Thyroid gland (tissue), 4 donors: ENCODE measurements at places on chromosomes 2 and 18.

- peaks cover 89% of the 10 kb centered on the region for H3K4me1 ChIP-seq
- H3K27ac ChIP-seq: peak overlapping the region; percentile 67
- DNase-seq: no peak
- H3K36me3 ChIP-seq: peaks cover 52% of the 10 kb centered on the region
These were observed 7.7 kb downstream of the ATOH8 start for GRCh38 chr2:85761512-85761944.

DNA sequence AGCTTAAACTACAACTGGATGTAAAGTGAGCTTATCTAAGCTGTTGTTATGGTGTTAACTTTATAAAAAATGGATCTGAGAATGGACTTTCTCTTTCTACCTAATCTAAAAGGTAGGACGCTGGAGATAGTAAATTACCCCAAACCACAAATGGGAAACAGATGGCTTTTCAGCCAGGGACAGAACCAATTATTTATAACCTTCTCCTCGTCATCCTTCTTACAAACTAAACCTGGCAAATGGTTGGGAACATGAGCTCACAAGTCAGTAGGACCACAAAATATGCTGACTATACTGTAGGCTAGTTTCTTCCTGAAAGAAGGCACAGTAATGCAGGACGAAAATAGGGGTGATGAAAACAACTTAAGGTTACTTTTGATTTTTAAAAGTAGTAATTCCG, 32.7 kb upstream of the ZDBF2 start:
- H3K27me3 ChIP-seq: no peaks in the 10 kb centered on the region
- DNase-seq: no peak
- no peak overlapping the region for H3K4me3 ChIP-seq
- no peak overlapping the region for H3K27ac ChIP-seq
- no peaks in the 10 kb centered on the region for H3K36me3 ChIP-seq

GRCh38 chr2:60309336-60309735, 244.1 kb downstream of the BCL11A start:
- no peaks in the 10 kb centered on the region for H3K36me3 ChIP-seq
- no peaks in the 10 kb centered on the region for H3K27me3 ChIP-seq
- no peaks in the 10 kb centered on the region for H3K4me1 ChIP-seq
- H3K4me3 ChIP-seq: no peak overlapping the region

DNA sequence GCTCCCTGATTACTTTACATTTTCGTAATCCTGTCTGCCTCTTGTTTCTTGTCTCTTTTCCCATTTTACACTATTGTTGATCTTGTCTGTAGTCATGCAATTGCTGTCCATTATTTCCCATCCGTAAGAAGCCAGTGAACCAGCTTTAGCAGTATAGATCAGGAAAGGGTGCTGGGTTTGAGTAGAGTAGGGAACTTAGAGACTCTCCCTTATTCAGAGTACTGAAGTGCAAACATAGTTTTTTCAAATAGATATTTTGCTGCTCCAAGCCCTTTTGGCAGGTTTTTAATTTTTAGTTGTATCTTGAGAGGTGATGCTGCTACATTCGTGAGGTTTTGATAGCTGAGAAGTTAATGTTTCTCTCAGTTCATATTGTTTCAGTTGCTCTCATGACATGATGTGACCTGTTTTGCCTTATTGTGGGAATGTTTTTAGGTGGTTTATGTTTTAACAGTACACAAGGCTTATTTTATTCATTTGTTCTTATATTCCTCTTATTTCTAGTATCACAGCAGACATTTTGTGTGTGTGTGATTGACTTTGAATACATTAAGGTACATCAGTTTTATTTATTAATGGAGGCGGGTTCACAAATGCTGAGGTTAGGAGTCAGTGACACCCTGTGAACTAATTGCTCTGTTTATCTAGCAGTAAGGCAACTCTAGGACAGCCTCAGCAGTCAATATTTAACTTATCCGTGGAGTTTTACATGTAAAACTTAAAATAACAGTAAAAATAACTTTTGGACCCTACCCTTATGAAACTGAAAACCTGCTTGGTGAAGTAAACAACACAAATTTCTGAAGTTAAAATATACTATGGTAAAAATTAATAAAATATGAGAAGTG, 118.4 kb downstream of the ZNF407 start:
- DNase-seq: no peak
- no peaks in the 10 kb centered on the region for H3K36me3 ChIP-seq
- no peak overlapping the region for H3K4me3 ChIP-seq
- no peaks in the 10 kb centered on the region for H3K4me1 ChIP-seq
- H3K27ac ChIP-seq: no peak overlapping the region

DNA sequence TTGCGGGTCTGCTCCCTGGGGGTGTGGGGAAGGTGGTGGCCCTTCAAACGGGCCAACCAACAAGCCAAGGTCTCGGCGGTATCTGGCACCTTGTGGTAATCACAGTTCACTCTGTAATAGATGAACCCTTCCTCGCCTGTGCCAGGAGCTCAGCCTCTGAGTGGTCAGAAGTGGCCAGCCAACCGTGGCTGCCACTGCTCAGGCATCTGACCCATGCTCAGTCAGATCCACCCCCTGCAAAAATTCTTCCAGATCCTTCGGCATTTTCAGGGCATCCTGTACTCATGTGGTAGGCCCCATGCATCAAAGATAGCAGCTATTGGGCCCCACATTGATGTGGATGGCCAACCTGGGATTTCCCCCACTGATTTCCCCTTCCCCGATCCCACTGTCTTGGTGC, 39.6 kb upstream of the SERPINE2 start:
- H3K27me3 ChIP-seq: no peaks in the 10 kb centered on the region
- H3K4me1 ChIP-seq: peaks cover 7% of the 10 kb centered on the region
- no peaks in the 10 kb centered on the region for H3K36me3 ChIP-seq
- no peak overlapping the region for H3K4me3 ChIP-seq
- no peak overlapping the region for H3K27ac ChIP-seq

DNA sequence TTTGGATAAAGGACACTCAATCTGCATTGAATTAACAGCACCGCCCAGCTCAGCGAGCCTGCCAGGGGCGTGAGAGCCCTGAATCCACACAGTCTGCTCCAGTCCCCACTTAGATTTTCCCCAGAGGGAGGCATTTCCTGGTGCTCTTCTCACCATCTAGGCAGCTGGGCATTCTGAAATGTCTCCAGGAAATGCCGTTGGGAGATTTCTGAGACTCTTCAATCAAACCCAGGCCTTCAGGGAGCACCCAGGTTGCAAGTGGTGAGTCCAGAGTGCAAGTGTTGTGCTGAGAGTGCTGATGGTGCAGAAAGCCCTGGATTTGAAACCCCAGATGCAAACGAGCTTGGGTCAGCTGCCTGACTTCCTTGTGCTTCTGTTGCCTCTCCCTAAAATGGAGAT, 23.4 kb upstream of the TMEM37 start:
- peak; percentile 60 for DNase-seq
- no peak overlapping the region for H3K27ac ChIP-seq
- H3K4me1 ChIP-seq: no peaks in the 10 kb centered on the region
- no peak overlapping the region for H3K4me3 ChIP-seq
- no peaks in the 10 kb centered on the region for H3K27me3 ChIP-seq

DNA sequence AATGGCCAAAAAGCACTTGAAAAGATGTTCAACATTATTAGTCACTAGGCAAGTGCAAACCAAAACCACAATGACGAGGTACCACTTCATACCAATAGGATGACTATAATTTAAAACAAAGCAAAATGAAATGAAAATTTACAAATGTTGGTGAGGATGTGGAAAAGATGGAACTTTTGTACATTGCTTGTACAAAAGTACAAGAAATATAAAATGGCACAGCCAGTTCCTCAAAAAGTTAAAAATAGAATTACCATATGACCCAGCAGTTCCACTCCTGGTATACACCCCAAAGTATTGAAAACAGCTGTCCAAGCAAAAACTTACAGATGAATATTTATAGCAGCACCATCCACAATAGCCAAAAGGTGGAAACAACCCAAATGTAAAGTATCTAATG, 107.8 kb upstream of the XPO1 start:
- H3K4me3 ChIP-seq: no peak overlapping the region
- H3K4me1 ChIP-seq: no peaks in the 10 kb centered on the region
- no peak overlapping the region for H3K27ac ChIP-seq
- H3K36me3 ChIP-seq: no peaks in the 10 kb centered on the region
- no peak for DNase-seq

DNA sequence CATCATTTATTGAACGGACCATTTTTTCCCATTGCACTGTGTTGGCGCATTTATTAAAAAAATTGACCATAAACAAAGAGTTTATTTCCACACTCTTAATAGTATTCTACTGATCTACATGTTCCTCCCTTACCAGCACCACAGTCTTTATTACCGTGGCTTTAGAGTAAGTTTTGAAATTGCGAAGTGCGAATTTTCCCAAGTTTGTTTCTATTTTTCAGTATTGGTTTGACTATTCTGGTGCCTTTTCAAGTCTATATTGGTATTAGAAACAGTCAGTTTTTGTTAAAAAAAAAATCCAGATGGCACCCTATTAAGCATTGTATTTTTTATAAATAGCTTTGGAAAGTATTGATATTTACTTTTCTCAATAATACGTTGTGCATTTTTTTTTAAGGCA, 795.1 kb upstream of the HS6ST1 start:
- H3K27me3 ChIP-seq: no peaks in the 10 kb centered on the region
- no peaks in the 10 kb centered on the region for H3K4me1 ChIP-seq
- DNase-seq: no peak
- no peaks in the 10 kb centered on the region for H3K36me3 ChIP-seq
- no peak overlapping the region for H3K4me3 ChIP-seq
- H3K27ac ChIP-seq: no peak overlapping the region

GRCh38 chr2:136766073-136766404, 694 bp downstream of the THSD7B start:
- DNase-seq: no peak
- no peak overlapping the region for H3K27ac ChIP-seq
- H3K27me3 ChIP-seq: peaks cover 4% of the 10 kb centered on the region
- no peak overlapping the region for H3K4me3 ChIP-seq
- H3K4me1 ChIP-seq: no peaks in the 10 kb centered on the region

- H3K36me3 ChIP-seq: no peaks in the 10 kb centered on the region
- no peak for DNase-seq
- no peak overlapping the region for H3K4me3 ChIP-seq
- H3K27me3 ChIP-seq: no peaks in the 10 kb centered on the region
These were observed 398.5 kb upstream of the NRP2 start for GRCh38 chr2:205283736-205284270.

- DNase-seq: no peak
- no peaks in the 10 kb centered on the region for H3K27me3 ChIP-seq
- H3K4me1 ChIP-seq: peaks cover 4% of the 10 kb centered on the region
- no peaks in the 10 kb centered on the region for H3K36me3 ChIP-seq
These were observed 52.2 kb upstream of the TSPYL6 start for GRCh38 chr2:54308186-54308585.

DNA sequence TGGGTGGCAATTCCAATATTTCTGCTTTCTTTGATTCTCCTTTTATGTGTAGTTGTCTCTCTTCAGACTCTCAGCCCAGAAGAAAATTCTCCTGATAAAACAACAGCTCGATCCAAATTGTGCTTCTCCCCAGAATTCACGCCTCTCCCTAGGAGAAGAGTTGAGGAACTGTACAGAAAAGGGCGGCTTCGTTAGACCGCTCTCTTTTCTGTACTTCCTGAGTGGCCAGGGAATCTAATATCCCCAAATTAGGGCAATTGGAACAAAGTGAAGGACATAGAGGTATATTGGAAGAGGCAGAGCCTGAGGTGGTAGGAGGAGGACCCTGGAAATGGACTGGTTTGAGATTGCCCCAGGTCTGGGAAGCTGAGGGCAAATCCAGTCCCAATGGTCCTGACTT, 5.6 kb downstream of the ADCYAP1 start:
- no peak overlapping the region for H3K4me3 ChIP-seq
- DNase-seq: no peak
- H3K4me1 ChIP-seq: peaks cover 36% of the 10 kb centered on the region
- no peak overlapping the region for H3K27ac ChIP-seq

DNA sequence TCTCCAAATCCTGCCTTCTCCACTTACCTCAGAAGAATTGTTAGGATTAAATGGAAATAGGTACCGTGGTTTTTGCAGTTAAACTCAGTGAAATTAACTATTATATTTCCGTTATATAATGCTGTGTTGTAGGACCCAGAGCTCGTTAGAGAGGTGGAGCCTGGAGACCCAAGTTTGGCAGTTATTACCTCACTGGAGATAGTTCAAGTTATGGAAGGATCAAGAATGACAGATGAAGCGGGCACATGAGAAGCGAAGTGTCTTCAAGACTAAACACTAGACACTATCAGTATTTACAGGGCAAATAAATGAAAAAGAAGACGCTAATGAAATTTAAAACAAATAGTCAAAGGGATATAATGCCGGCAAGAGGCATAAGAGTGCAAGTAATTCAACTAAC, 866 bp downstream of the CWC22 start:
- H3K27me3 ChIP-seq: no peaks in the 10 kb centered on the region
- H3K36me3 ChIP-seq: no peaks in the 10 kb centered on the region
- DNase-seq: no peak
- no peak overlapping the region for H3K27ac ChIP-seq
- peaks cover 12% of the 10 kb centered on the region for H3K4me1 ChIP-seq

GRCh38 chr18:79575891-79576685, 103.5 kb upstream of the CTDP1 start:
- H3K27ac ChIP-seq: peak overlapping the region; percentile 82
- peaks cover 26% of the 10 kb centered on the region for H3K4me1 ChIP-seq
- H3K27me3 ChIP-seq: no peaks in the 10 kb centered on the region
- H3K4me3 ChIP-seq: no peak overlapping the region

DNA sequence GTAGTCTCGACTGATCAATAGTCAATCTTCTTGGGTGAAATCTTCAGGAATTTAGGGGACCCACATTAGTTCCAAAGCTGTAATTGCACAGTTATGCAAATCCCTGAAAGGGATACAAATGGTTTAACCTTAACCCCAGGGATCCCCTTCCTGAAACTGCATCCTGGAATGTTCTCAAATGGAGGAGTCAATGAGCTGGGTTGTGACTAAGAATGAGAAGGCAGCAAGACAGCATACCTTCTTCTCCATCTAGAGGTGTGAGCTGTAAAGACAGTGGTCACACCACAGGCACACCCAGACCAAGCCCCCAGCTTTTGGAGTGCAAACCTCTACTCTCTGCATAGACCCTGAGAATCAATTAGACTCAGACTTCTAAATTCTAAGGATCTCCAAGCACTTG, 164.7 kb upstream of the MEIS1 start:
- no peaks in the 10 kb centered on the region for H3K4me1 ChIP-seq
- H3K36me3 ChIP-seq: no peaks in the 10 kb centered on the region
- no peak overlapping the region for H3K4me3 ChIP-seq
- DNase-seq: no peak
- H3K27me3 ChIP-seq: no peaks in the 10 kb centered on the region
- H3K27ac ChIP-seq: no peak overlapping the region

GRCh38 chr2:223692191-223692947, 90.2 kb upstream of the SCG2 start:
- DNase-seq: peak; percentile 64
- H3K36me3 ChIP-seq: no peaks in the 10 kb centered on the region
- no peak overlapping the region for H3K4me3 ChIP-seq
- no peaks in the 10 kb centered on the region for H3K27me3 ChIP-seq
- no peak overlapping the region for H3K27ac ChIP-seq
- H3K4me1 ChIP-seq: peaks cover 15% of the 10 kb centered on the region

DNA sequence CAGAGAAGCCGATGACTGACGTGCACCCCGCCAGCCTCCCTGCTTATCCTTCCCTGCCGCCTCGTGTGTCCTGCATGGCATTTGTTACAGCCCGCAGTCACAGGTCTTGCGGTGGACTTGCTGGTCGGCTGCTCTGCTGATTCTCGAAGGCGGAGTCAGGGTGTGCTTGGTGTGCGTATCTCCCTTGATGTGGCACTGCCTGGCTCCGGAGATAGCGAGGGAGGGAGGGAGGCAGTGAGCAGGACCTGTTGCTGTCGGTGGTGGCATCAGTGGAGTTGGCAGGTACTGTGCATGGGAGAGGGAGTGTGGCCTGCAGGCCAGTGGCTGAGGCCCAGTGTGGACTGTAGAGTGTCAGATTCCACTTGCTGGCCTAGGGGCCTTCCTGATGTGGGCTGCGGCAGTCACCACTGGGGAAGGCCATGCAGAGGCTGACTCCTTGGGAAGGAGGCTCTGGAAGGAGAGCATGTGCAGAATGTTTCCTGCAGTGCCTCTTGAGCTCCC, 198.9 kb downstream of the AGAP1 start:
- H3K27ac ChIP-seq: no peak overlapping the region
- H3K4me3 ChIP-seq: no peak overlapping the region
- no peak for DNase-seq
- no peaks in the 10 kb centered on the region for H3K4me1 ChIP-seq
- H3K36me3 ChIP-seq: no peaks in the 10 kb centered on the region
